Foreskin fibroblast (primary cell): ENCODE measurements at places on chromosomes 7 and 10.

- no peak for DNase-seq
These were observed 52.8 kb downstream of the NAMPT start for GRCh38 chr7:106231856-106232490.

DNA sequence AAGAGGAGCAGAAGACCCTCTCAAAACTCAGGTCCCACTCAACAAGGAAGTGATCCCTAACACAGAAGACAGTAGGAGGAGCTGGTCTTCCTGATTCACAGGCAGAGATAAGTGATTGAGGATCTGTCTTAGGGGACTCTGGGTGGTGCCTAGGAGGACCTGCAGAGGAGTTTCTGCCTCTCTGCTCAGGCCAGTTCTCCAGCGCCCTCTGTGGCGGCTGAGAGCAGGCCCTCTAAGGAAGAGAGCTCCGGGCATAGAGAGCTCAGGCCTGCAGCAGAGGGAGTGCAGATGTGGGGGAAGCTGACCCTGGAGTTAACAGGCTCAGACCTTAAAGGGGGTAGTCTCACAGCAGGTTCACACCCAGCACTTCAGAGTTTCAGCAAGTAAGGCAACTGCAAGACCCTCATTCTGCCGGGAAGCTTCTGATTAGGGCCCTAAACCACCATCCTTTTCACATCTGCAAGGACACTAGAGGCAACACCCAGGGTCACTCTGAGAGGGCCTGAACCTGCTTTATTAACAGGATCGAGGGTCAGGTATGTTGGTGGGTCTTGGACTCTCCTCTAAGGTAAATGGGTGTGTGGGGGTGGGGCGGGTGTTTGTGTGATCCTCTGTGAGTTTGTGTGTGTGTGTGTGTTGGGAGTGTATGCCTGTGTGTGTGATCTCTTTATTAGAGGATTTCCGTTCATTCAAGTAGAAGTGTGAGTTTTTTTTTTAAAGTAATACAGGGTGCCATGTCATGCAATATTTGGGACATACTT lies 57.6 kb upstream of the TARP start:
- DNase-seq = no peak

GRCh38 chr10:50805981-50806622 lies 66.4 kb downstream of the ASAH2B start:
- DNase-seq = no peak

- DNase-seq = no peak
These were observed 51.3 kb downstream of the PWWP2B start for GRCh38 chr10:132448248-132448731.

DNA sequence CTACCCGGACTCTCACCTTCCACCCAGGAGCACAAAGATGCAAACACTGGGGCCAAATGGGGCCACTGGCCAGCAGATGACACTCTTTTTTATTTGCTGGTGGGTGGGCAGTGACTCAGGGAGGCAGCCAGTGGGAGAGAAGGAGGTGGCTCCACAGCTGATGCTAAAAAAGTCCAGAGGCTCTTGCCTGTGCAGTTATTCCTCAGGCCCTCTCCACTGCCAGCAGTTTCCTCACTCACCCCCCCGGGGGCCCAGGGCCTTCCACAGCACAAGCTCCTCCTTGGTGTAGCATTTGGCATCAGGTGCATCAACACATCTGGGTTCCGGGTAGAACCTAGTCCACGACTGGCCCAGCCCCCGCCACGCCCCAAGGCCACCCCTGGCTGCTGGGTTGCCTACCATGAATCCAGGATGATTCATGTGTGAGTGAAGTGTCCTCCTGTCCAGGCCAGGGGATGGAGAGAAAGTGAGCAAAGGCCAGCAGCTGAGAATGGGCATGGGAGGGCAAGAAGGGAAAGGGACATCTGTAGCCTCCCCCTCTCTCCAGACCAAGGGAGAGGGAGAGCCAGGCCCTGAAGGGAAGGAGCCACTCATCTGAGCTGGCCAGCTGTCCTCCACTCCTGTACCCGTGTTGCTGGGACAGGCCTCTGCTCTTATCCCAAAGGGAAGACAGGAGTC lies 1.7 kb upstream of the KCNH2 start:
- no peak for DNase-seq
